ENCODE measurements at places on chromosomes 6 and 20.

GRCh38 chr6:30748851-30749540, 4.6 kb upstream of the IER3 start:
- DNase-seq = no peak

GRCh38 chr20:45318948-45319347, 10.8 kb upstream of the MATN4 start:
- no peak for DNase-seq

DNA sequence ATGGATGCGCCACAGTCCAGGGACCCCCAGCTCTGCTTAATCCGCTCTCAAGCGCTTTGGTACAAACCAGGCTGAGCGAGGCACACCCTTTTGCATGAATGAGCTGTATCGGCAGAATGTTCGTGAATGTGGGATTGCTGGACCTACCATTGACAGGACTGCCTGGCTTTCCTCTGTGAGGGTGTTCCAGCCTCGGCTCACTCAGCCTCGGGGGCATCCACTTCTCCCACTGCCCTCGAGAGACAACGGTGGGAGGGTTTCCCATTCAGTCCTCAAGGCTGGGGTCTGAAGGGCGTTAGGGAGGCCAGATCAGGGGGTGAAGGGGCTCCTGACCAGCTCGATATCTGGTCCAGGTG, 17.4 kb downstream of the MDFI start:
- no peak for DNase-seq

GRCh38 chr6:116405652-116406356, 35.1 kb downstream of the DSE start:
- DNase-seq = no peak

DNA sequence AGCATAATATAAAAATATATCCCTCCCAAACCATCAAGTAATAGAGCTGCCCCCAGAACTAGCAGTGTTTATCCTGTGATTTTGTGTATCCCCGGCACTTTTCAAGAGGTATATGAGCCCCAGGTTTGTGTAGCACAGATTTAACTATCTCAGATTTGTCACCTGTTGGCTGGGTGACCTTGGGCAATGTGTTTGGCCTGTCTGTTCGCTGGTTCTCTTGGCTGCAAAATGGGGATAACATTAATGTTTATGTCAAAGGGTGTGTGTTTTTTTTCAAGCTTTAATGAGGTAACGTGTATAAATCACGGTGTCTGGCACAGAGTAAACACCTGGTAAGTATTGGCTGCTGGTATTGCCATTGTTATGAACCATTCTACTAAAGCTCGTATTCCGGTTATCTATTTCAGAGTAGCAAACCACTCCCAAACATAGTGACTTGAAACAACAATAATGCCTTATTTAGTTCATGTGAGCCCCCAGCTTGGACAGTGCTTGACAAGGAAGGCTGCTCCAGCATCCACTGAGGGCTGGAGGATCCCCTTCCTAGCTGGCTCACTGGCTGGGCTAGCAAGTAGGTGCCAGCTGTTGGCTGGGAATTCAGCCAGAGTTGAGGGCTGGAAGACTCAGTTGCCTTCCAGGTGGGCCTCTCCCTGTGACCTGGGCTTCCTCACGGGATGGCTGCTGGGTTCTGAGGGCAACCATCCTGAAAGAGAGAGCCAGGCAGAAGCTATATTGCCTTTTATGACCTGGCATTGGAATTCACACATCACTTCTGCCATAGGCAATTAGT, 36.2 kb downstream of the PDRG1 start:
- peak; percentile 91 for DNase-seq

DNA sequence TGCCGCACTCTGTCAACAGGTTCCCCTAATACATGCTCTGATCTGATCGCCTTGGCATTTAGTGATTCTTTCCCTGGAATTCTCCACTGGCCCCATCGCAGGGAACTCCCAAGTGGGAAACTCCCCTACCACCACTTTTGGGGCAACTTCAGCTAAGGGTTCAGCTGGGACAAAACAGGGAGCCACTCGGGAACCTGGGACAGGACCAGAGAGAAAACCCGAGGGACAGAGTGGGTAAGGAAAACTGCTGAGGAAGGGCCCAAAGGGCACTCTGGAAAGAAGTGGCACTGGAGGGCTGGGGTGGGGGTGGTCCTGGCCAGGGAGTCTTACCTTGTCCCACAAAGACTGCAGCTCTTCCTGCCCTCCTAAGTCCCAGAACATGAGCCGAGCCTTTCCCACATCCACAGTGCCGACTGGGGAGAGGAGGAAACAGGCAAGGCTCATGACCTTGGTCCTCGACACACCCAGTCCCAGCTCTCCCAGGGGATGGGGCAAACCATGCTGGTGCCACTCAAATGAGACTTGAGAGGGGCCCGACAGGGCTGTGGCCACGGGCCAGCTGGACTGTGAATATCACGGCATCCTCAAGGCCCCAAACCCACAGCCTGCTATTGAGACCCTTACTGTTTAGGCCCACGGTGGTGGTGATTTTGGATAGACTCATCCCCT, 1.6 kb downstream of the ARFRP1 start:
- no peak for DNase-seq

- DNase-seq = no peak
Observed at GRCh38 chr6:47306887-47307286, 2.8 kb downstream of the TNFRSF21 start.

GRCh38 chr20:63434599-63435378, 37.7 kb downstream of the KCNQ2 start:
- peak; percentile 76 for DNase-seq

DNA sequence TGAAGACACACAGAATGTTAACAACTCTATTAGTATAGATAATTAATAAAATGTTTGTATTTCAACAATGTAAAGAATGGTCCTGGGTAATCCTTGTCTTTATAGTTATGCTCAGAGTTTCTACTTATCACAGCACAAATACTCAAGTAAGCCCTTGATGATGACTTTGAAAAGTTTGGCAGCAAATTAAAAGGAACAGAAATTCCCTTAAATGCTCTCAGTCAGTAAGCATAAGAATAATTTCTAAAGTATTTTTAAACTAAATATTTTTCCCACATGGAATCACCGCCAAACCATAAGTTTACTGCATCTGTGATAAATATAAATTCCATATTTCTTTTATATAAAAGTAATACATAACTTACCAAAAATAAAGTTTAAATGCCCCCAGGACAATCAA, 96.1 kb downstream of the COL12A1 start:
- DNase-seq = no peak

DNA sequence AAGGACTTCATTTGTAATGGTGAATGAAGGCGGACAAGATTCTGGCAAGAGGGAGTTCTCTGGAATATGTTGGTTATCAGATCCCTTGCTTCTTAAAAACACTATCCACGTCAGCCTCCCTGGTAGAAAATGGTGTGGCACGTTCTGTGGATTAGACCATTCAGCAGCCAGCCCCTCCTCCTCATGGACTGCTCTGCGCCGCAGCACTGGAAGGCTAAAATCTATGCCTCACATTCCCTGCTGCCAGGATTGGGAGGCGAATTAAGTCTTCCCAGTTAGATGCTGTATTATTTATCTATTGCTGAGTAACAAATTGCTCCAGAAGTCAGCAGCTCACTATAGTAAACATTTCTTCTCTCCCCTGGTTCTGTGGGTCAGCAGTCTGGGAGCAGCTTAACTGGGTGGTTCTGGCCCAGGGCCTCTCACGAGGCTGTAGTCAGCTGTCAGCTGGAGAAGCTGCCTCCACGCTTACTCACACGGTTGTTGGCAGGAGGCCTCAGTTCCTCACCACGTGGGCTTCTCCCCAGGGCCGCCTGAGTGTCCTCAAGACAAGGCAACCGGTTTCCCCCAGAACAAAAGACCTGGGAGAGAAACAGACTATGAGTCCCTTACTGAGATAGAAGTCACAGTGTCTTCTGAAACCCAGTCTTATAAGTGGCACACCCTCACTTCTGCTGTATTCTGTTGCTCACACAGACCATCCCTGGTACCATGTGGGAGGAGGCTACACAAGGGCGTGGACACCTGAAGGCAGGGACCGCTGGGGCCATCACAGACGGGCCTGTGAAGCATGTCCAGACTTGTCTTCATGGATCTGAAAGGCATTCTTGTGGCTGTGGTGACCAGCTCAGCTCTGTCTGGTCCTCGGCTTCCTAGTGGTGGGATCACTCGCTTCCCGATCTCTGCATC, 101.0 kb downstream of the NRN1 start:
- DNase-seq = no peak
